ENCODE measurements at places on chromosomes 3 and 15.

DNA sequence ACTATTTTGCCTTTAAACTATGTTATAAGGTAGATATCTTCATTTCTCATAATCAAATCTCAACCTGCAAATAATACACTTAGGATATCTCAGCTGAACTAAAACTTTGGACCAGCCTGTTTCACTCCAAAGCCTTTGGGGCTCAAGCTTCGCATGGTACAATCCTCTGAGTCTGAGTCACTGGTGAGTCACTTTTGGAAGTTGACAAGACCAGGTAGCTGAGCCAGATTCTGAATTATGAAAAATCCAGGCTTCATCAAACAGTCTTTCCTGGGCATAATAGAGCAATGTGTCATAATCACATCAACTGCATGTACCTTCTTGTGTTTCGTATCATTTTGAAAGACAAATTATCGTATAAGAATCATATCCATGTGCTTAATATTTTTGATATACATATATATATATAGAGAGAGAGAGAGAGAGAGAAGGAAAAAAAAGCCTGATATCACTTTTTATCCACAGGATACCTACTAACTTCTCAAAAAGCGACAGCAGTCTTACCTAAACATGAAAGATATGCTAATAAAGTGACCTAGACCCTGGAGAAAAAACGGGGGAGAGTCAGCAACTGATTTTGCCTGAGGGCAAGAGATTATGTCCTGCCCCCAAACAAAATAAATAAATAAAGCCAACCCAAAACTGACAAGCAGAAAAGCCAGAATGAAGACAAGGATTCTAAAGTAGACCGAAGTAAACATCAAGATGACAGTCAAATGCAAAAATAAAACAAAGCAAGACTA, 263.9 kb upstream of the TGFBR2 start:
- DNase-seq: no peak

- no peak for DNase-seq
Measured at GRCh38 chr3:75224412-75224811, 439.7 kb upstream of the FRG2C start.

- no peak for DNase-seq
Measured at GRCh38 chr3:5301651-5302297, 114.3 kb downstream of the EDEM1 start.

- no peak for DNase-seq
Measured at GRCh38 chr3:178750639-178751300, 214.5 kb downstream of the KCNMB2 start.

GRCh38 chr3:129036222-129037092, 24.1 kb upstream of the GP9 start:
- no peak for DNase-seq

DNA sequence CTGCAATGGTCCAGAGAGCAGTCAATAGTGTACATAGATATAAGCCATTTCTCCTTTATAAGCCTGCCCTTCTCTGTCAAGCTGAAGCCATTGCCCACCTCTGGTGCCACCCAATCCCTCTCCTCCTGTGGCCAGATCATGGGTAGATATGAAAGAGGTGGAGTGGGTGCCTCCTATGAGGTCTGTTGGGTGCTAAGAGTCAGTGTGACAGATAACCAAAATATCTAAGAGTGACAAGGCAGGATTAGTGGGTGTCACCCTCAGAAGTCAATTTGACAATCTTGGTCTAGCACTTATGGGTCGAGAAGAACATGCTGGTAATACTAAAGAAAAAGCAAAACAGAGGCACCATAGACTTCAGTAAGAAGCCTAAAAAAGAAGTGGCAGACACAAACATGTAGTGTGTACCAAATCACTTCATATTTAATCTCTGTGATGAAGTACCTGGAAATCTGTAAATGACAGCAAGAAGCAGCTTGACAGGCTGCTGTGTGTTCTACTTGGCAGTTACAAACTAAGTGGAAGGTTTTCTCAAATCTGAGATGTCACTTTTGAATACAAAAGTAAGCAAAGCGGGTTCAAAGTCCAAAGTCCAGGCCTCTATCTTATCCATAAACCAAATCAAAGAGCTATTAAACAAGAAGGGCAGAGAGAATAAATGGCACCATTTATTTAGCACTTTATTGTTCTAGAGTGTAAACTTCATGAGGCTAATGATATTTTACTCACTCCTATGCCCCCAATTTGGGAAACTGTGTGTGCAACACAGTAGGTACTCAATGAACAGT, 118.9 kb upstream of the EOMES start:
- DNase-seq: no peak

DNA sequence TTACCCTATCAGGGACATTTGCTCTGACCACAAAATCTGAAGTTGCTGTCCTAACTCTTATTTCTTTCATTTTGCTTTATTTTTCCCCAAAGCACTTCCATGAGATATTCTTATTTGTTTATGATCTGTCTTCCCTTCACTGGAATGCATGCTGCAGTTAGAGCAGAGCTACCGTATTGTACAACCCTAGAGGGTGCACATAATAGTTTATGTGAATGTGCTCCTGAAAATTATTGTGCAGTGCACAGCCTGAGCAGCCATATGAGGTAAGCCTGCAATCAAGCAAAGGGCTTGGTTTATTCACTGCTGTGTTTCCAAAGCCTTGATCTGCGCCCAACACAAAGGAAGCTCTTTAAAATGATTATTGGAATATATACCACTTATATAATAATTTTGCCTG, 120.3 kb upstream of the CADPS start:
- no peak for DNase-seq

GRCh38 chr3:183046883-183047282, 52.4 kb downstream of the MCCC1 start:
- no peak for DNase-seq

- no peak for DNase-seq
Measured at GRCh38 chr15:82021992-82022391, 23.8 kb downstream of the MEX3B start.

- DNase-seq: no peak
Measured at GRCh38 chr3:196726788-196727675, 12.6 kb upstream of the PAK2 start.

DNA sequence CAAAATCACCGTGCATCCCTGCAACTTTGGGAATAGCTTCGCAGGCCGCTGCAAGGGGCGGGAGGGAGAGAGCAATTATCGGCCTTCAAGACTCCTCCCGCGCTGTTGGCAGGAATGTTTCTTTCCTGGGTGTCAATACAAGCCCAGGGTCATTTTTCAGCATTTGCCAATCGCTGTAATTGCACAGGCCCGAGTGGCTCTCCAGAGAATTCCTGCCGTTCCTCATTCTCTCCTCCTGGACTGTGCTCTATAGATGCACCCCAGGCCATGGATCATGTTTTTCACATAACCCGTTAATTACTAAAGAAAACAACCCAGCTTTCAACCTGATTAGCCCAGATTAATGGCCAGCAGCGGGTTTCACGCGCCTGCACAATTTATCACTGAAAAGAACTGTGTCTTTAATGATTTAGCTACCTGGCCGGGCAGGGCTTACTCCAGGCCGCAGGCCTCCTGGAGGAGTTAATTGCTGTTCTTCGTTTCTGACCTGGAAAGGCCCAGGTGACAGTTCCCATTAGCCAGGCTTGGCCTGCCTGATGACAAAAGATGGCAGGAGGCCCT, 144.3 kb downstream of the OPA1 start:
- DNase-seq: no peak

DNA sequence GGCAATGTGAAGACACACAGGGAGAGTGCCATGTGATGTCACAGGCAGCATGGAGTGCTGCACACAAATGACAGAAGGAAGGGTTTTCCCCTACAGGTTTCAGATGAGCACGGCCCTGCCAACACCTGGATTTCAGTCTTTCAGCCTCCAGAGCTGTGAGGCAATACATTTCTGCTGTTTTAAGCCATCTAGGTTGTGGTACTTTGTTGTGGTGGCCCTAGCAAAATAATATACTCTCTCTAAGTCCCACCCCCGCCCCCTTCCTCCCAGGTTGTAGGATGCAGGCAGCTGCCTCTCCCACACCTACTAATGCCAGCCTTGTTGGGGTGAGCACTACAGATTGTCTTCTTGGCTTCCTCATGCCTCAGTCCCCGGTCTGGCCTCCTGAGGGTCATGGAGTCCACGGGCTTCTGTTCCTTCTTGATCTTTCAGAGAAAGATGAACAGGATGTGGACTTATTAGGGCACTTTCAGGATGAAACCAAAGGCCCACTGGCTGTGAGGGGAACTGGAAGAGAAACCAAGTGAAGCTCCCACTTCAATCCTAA, 180.0 kb downstream of the CD47 start:
- peak; percentile 27 for DNase-seq

DNA sequence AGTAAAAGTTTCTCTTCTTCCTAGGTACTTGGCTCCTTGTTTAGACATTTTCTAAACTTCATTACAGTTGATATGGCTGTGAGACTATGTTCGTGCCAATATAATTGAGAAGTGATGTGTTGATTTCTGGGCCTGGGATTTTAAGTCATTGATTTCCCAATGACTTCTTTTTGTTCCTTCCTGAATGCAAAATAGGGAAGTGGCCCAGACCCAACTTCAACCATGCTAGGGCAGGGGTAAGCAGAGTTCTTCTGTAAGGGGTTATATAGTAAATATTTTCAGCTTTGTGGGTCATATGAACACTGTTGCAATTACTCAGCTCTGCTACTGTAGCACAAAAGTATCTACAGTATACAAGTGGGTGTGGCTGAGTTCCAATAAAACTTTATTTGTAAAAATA, 320.1 kb upstream of the WNT5A start:
- DNase-seq: no peak

GRCh38 chr3:100260081-100260684, 609 bp upstream of the TBC1D23 start:
- DNase-seq: no peak

DNA sequence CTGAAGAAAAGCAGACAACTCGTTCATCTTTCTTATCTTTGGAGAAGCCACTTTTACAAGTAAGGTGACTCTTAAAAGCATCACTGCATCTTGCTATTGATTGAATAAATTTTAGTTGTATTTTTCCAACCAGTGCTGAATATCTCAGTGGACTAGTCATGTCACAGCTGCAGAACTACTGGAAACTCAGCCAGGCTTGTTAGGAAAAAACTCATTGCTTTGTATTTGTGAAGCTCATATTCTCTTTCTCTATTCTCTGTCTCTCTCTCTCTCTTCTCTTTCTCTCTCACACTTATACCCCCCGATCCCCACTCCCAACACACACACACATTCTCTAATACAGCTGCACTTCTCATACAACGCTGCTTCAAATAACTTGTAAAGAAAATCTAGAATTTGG, 104.3 kb downstream of the WDR76 start:
- DNase-seq: no peak

DNA sequence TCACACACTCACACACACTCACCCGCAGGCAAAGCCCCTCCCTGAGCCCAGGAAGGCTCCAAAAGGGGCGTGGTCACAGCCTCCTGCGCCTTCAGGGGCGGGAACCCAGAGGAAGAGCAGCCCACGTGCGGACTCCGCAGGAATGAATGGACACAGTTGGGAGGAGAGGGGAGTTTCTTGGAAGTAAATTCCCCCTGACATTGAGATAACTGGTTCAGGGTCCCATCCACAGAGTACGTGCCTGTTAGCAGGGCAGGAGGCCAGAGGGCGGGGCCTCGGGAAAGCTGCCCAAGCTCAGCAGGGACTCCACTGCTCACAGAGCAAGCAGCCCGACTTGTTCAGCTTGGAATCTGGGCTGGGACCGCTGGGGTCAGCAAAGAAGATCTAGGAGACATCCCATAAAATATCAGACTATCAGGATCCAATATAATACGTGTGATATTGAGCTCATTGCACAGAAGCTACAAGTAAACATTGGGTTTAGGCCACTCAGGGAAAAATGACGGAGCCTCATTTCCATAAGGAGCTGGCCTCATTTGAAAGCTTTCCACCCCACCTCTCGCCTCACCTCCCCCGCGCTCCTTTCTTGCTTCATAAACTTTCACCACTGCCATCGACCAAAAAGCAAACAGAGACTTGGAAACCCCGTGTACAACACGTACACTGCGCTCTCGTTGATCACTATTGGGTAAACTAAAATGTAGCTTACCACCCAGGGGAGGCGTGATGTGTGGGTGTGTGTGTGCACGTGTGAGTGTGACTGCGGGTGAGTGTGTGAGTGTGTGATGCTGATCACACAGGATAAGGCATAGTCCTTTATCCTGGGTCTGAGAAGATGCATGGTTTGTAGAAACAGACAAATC, 36.0 kb downstream of the TM2D3 start:
- no peak for DNase-seq

GRCh38 chr15:28001641-28002040, 97.5 kb downstream of the OCA2 start:
- no peak for DNase-seq

DNA sequence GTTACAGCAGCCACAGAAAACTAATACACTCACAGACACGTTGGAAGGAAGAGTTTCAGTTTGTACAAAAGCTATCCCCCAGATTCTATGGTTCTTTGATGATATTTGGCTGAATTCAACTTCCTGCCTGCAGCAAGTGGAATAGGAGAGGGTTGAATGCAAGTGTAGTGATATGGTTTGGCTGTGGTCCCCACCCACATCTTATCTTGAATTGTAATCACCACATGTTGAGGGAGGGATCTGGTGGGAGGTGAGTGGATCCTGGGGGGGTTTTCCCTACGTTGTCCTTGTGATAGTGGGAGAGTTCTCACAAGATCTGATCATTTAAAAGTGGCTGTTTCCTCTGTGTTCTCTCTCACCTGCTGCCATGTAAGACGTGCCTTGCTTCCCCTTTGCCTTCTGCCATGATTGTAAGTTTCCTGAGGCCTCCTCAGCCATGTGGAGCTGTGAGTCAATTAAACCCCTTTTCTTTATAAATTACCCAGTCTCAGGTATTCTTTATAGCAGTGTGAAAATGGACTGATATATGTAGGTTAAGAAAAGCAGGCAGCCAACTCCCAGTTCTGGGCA, 29.8 kb downstream of the NMNAT3 start:
- no peak for DNase-seq

GRCh38 chr3:162994165-162994564, 1497.6 kb downstream of the OTOL1 start:
- DNase-seq: no peak

GRCh38 chr3:153614563-153614962, 452.5 kb downstream of the RAP2B start:
- no peak for DNase-seq

GRCh38 chr3:195077611-195078540, 193.1 kb downstream of the XXYLT1 start:
- DNase-seq: no peak

DNA sequence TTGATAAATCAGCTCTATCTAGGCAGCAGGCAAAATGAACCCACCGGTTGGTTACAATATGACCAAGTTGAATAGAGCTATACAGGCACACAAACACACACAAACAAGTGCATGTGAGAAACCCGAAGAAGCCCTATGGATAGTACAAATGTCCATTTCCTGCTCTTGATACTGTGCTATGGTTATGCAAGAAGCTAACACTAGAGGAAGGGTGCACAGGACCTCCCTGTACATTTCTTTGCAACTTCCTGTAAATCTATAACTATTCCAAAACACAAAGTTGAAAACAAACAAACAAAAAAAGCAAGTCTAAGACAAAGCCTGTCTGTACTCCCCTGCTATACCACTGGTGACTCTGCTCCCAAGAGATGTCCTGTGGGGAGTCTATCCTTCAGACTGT, 8.2 kb upstream of the FAM240A start:
- DNase-seq: no peak

GRCh38 chr3:184241447-184242296, 7.1 kb downstream of the ALG3 start:
- no peak for DNase-seq

All from stimulated activated CD4-positive, alpha-beta T cell treated with anti-CD3 and anti-CD28 coated beads, Interleukin-2, amount 100 ng/mL, for 24 hours (primary cell).